ENCODE measurements at places on chromosomes 11 and 22.

DNA sequence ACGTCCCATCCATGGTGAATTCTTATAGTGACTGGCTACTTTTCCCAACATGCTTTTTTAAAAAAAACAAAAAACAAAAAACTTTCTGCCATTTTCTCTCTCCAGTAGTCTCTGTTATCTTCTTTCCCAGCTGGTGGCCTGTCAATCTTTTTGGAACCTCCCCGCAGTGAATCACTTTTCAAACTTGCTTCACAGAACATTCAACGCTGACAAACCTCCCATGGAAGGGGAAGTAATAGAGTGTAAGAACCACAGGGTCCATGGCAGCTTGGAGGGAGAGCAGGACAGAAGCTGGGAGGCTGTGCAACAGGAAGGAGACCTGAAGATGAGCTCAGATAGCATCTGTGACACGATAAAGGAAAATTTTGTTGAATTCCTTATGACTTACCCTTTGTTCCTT, 9.8 kb upstream of the CECR2 start:
- no peak for DNase-seq

DNA sequence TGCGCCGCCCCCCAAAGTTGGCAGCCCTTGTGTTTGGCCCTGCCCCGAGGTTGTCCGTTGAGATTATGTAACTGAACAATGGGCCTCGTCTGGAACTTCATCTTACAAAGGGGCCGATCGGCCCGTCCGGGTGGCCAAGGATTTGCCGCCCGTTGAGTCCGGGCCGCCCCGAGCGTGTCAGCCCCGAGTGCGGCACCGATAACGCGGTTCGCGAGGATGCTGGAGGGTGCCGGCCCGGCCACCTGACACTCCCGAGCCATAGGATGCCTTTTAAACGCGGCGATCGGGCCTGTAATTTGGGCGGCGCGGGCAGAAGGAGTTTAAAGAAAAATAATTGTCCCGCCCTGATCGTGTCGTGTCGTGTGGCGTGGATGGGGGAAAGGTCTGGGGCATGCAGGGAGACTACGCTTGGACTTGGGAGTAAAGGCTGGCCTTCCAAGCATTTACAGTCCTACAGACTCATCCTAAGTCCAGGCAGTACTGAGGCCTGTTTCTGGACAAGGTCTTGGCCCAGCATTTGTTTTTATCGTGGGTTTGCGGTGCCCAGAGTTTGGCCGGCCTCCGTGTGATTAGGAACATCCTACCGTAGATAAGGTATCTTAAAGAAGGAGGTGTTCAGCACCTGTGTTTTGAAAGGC, 1.3 kb downstream of the WEE1 start:
- no peak for DNase-seq

GRCh38 chr22:40451210-40451609, 80.8 kb downstream of the SGSM3 start:
- DNase-seq, result no peak

DNA sequence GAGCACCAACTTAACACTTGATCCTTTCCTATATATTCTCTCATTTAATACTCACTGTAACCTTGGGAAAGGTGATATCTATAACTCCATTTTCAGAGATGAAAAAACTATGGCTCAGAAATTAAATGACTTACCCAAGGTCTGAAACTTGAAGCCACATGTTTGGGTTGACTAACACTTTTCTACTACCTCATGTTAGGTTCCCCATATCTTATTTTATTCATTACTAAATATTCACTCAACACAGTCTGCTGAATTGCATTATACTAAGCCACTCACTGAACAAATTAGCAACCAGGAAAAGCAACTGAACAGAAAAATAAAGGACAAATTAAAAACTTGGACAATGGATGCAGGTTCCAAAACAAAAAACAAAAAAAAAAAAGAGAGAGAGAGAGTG, 59.9 kb downstream of the FAM168A start:
- DNase-seq, result no peak

DNA sequence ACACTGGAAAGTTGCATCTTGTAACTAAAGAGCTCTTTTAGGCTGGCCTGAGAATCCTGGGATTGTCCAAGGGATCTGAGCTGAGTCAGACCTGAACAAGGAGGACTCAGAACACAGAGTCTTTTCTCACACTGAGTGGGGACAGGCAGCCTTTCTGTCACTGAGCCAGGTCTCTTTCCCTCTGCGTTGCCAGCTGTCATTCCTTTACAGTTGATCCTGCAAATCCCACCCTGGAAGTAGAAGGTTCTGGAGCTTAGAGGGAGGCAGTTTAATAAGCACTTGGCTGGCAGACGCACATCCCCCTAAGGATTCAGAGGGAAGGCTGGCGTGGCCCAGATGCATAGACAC, 76.3 kb upstream of the SUSD2 start:
- no peak for DNase-seq

- DNase-seq, result no peak
These were observed 117.5 kb downstream of the PKNOX2 start for GRCh38 chr11:125281831-125282595.

- no peak for DNase-seq
These were observed 32.1 kb downstream of the GDPD5 start for GRCh38 chr11:75493626-75494025.

- no peak for DNase-seq
These were observed at the start of gene GAL3ST3 for GRCh38 chr11:66048547-66049323. Gene GAL3ST3 (minus strand): TSS chr11:66049161. CDS start chr11:66045415, 3,746 bp downstream.

DNA sequence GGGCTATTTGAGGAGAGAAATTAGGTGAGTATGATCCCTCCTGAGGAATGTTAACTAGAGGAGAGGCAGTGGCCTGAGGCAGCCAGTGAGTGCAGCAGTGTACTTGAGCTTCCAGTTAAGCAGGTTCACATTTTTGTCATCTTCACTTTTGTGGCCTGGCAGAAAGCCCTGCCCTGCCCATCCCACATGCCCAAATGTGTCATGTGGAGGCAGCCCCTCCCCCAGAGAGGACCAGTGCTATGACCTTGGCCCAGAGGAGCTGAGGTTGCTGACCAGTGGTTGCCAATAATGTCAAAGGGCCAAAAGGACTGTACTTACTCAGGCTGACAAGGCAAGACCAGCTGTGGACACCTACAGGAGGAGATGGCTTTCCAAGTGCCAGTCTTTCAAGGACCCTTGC, 17.6 kb upstream of the GRK2 start:
- no peak for DNase-seq

DNA sequence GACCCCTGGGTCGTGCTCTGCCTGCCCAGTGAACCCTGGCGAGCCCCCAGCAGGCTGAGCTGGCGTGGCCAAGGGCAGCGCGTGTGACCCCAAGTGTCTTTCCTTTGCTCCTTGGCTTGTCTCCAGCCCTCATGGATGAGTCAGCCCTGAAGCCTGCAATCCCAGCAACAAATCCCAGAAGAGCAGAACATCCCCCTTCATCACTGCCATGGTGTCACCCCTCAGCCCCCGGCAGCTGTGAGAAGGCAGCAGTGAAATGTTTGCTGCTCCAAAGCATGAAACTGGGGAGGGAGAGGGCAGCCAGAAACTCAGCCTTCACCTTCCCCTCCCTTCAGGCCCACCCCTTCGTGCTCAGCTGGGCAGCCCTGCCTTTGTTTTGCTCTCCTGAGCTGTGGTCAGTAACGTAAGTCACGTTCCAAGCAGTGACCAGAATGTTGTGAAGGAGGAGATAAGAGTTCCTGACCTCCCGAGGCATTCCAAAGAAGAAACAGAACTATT, 29.8 kb downstream of the ADAMTS15 start:
- no peak for DNase-seq

- no peak for DNase-seq
These were observed 5.4 kb upstream of the NDUFS8 start for GRCh38 chr11:68025047-68025446.

DNA sequence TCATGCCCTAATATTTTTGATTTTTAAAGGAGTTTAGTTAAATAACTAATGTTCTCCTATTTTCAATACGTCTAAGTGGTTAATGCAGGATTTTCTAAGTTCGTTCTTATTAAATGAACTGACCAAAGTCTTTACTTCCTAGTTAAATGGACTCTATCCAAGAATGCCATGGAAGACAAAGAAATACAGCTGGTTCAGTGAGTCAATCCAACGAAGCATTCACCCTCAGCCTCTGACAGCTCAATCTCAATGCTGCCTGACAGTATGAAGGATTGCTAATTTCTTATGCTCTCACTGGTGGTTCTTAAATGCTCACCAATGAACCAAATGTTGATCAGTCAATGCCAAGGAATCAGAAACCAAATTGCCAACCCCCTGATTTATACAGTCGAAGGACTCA, 219.4 kb downstream of the CADM1 start:
- no peak for DNase-seq

DNA sequence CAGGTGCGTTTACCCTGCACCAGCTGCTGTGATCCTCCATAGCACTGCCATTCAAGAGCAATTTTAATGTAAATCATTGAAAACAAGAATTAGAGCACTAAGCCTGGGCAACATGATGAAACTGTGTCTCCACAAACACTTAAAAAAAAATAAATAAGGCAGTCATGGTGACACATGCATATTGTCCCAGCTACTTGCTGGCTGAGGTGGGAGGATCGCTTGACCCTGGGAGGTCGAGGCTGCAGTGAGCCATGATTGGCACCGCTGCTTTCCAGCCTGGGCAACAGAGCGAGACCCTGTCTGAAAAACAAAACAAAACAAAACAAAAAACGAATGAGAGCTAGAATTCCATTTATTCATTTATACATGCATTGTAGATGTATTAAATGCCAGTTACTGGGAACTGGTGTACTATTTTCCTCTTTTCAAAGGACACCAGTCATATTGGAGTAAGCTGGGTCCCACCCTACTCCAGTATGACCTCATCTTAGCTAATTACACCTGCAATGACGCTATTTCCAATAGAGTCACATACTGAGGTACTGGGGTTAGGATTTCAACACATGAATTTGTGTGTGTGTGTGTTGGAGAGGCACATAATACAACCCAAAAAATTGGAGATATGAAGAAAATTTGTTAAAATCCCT, 101.9 kb downstream of the MICAL2 start:
- no peak for DNase-seq

- DNase-seq, result no peak
These were observed 101.4 kb downstream of the FDX1 start for GRCh38 chr11:110530900-110531741.

- no peak for DNase-seq
These were observed at the start of gene ZNF280A for GRCh38 chr22:22520020-22520656. Gene ZNF280A (minus strand): TSS chr22:22520270. CDS start chr22:22515630, 4,640 bp downstream.

DNA sequence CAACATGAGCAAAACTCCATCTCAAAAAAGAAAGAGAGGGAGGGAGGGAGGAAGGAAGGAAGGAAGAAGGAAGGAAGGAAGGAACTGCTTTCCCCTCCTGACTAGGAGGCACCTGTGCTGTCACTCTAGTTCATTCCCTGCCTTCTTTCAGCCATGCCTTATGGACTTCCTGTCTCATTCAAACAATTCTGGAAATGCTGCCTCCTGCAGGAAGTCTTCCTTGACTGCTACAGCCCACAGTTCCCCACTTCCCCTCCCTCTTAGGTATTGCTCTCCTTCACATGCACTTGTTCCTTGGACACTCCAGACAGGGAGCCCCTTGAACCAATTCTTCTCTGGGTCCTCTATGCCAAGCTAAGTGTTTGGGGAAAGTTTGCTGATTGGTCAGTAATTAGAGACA, 31.6 kb upstream of the WNT11 start:
- DNase-seq, result no peak

Data from NCI-H187 treated with DMSO at 0.1 percent for 48 hours (cell line).